A172 (cell line): ENCODE measurements at places on chromosomes 4 and X. TPM values are rescaled to one million over a fixed set of nuclear protein-coding genes. Genes with fewer than 3 reads are reported as not detected.

The NDUFA1 gene
- total RNA-seq, result 55.7 and 60.9 TPM in 2 replicates

GRCh38 chr4:84849051-84849640, 117.3 kb downstream of the WDFY3 start:
- DNase-seq, result no peak

DNA sequence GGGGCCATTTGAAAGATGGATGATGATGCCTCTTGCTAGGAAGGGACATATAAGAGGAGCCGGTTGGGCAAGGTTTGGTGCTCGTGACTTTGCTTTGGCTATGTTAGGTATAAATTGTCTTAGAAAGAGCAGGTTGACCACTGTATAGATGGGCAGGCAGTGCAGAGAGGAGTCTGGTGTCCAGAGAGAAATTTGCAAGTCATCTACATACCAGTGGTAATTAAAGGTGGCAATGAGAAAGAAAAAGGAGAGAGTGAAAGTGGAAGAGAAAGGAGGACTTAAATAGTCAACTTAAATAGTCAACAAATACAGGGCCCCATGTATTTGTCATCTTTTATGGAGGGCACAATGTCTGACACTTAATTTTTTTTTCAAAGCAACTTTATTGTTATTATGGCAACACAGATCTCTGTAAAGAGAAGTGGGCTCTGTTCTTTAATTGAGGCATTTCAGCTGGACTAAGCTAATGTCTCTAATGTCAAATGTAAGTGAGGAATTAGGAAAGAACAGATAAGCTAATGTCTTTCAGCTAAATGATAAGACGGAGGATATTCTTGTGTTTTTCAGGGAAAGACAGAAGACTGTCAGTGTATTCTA, 75.4 kb upstream of the ANXA3 start:
- DNase-seq, result no peak

DNA sequence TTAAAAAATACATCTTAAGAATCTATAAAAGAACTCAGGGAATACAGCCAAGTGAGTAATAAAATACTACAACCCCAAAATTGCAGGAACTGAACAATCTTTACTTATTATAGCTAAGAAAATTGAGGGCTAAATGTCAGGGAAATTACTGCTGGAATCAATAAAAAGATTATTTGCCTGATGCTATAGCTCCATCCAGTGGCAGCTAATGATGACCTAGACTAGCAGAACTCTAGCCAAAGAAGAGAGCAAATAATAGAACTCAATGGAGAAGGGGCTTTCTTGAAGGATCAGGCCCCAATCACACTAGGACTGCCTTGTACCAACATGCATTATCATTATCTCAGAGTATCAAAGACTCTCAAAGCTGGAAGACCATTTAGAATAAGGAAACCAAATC, 85.0 kb upstream of the FAM241A start:
- peak; percentile 36 for DNase-seq

- DNase-seq, result no peak
Measured at GRCh38 chrX:86322913-86323312, 174.7 kb downstream of the DACH2 start.

DNA sequence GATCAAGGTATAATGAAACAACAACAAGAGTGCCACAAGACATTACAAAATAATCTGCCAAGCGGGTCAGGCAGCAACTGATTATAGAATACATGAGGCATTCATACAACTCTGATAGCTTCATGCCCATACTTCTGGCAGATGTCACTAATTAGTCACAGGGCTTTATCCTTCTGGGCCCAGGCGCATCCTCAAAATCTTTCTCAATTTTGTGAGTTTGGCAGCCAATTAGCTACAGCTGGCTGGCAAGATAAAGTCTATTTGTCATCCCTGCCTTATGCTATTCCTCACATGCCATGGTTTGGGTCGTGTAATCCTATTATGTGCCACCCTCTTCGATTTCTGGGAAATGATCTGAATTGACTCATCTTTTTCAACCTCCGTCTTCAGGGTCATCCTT, 254.3 kb downstream of the PACRGL start:
- DNase-seq, result no peak

The PIR gene
- 46.9 and 61.1 TPM in 2 replicates for total RNA-seq

DNA sequence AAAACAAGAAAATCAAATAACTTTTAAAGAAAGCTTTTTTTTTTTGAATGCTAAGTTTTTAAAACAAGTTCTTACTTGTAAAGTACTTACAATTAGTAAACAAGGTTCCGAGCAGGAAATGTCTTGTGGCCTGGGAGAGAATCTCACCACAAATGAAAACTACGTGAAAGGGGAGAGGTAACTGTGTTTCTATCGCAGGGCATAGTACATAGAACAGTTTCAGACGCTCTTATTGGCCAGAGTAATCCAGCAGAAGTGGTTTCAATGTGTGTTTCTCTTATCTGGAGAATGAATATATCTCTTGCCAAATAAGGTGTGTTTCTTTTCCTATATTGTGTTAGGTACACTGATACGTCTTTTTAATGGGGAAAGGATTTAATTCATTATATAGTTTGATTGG, at the start of gene PLAC8:
PLAC8 (minus strand) TSS at position 154 of the 400 bp plus-strand sequence. CDS start 6,808 bp downstream, outside the sequence.
- DNase-seq, result no peak

- DNase-seq, result no peak
Measured at GRCh38 chr4:176090115-176090514, 24.5 kb downstream of the WDR17 start.

The SMS gene
- 423 and 528 TPM in 2 replicates for total RNA-seq

DNA sequence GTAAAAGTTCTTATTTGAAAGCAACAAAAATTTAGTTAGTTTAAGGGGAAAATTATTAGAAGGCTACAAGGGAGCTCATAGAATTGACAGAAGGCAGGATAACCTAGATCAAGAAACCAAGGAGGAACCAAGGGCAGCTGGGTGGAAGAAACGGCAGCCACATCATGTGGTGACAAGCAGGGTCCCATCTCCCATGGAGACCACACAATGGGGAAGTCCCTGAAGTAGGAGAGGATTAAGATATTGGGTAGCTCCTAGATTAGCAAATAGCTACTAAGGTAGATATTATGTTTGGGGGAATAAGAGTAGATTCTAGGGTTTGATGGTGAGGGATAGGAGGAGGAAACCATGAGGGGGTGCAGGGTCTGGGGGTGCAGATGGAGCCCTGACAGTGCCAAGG, 48.0 kb upstream of the TMEM154 start:
- no peak for DNase-seq

The KLF8 gene
- total RNA-seq, result not detected in 2 replicates

GRCh38 chrX:30196322-30196721, 19.0 kb upstream of the MAGEB2 start:
- DNase-seq, result peak; percentile 43

The GLOD5 gene
- not detected in 2 replicates for total RNA-seq

DNA sequence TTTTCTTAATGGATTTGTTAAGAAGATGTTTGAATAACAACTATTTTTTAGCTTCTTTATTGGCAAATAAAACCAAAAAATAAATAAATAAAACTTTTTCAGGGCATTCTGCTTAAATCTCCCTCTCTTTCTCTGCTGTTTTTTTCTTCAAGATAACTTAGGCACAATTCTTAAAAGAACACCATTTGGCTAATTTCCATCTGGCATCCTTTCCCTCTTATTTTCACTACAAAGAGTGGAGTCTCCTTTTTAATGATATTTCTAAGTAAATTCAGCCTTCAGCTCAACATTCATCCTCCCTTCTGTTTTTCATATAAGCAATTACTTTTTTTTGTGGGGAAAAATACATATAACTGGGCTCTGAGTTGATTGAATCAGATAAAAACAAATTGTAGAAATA, 88.1 kb downstream of the PCDH7 start:
- no peak for DNase-seq

- DNase-seq, result no peak
Measured at GRCh38 chrX:42432552-42432951, 345.4 kb downstream of the PPP1R2C start.

The GNRHR gene
- total RNA-seq, result not detected in 2 replicates

- DNase-seq, result peak; percentile 1
Measured at GRCh38 chrX:33138677-33139249, 72.6 kb downstream of the DMD start.

DNA sequence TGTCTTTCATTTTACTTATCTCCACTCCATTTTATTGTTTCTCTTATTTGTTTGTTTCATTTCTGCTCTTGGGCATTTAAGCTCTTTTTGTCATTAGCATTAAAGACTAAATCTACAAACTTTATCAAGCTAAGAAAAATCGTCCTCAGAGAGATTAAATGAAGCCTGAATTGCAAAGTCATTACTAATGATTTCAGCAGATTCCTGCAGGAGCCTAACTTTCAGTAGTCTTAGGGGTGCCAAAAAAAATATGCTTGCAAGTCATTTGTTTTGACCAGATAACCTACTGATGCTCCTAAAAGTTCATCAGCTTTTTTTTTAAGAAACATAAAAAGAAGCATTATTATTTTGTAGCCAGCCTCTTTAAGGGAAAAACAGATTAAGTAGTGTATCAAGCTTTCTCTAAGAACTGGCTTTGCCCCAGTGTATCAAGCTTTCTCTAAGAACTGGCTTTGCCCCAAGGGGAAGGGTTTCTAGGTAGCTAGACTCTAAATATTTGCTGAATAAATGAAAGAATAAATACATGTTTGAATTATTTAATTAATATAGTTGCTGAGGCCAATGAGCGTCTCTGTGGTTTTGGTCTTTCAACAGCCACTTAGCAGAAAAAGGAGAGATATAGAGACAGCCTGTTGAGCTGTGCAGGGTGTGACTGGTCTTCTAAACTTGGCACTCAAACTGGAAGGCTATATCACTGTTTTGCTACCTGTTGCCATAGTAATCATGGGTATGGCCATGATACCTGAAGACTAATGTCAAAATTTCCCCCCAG, 174.2 kb downstream of the BTC start:
- DNase-seq, result no peak

GRCh38 chr4:1809754-1810502, 16.8 kb downstream of the FGFR3 start:
- peak; percentile 34 for DNase-seq

The GUCY1B1 gene
- 3.0 and 6.1 TPM in 2 replicates for total RNA-seq

DNA sequence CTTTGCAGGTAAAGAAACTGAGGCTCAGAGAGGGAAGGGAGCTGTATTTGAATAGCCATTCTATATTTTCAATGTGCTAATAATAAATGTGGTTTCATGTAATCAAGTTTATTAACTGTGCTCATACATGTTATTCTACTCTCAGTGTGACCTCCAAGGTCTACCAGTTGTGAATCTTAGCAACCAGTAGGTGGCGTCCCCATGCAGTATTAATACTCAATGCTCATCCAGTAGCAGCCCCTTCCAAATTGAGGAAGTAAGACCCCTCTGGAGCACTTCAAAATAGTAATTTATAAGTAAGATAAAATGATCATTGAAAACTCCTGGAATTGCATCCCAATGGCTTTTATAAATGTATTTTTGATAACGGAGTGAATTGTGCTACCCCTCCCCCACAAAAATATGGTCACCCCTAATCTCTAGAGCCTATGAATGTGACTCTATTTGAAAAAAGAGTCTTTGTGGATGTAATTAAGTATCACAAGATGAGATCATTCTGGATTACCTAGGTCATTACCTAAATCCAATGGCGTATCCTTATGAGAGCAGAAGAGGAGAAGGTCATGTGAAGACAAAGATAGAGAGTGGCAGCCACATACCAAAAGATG, 20.4 kb upstream of the SEPSECS start:
- peak; percentile 38 for DNase-seq

DNA sequence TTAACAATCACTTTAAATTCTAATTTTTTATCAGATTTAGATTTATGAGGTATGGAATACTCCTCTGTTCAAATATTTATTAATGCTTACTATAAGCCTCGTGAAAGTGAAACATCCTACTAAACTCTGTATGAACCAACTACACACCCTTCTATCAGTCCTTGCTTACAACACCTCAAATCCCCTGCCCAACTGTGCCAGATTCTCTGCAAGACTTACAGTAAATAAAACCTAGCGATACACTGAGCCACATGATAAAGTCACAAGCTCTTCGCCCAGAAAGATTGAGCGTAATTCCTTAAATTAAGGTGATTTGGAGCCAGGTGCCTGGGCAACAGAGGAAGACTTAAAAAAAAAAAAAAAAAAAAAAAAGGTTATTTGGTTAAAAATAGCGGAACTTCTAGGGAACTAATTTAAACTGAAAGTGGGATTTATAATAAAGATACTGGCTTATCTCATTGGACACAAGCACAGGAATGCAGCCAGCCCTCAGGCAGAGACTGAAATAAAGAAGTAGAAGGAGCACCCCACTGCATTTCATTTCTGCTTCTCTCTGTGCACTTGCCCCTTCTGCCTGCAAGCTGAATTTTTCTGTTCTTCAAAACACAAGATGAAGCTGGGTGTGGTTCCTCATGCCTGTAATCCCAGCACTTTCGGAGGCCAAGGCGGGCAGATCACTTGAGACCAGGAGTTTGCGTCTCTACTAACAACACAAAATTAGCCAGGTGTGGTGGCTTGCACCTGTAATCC, 17.5 kb upstream of the C4orf36 start:
- no peak for DNase-seq

DNA sequence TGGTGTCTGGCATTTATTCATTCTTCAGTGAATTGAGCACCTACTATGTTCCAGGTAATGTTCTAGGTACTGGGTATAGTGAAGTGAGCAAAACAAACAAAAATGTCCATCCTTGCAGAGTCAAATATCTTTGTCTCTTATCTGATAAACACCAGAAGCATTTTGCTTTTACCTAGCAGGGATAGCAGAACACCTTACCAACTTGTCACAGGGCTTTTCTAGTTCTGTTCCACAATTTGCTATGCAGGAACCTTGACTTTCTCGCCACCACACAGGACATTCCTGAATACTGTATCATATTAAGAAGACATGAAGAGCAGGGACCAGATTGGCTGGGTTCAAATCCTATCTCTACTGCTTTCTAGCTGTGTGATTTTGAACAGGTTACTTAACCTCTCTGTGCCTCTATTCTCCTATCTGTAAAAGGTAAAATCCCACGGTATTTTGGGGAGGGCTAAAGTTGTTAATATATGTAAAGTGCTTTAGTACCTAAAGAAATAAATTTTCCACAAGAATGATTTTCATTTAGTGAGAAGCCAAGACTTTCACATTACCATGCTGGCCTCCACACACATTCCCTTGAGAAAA, 214.5 kb upstream of the S100G start:
- DNase-seq, result no peak

The JCHAIN gene
- total RNA-seq, result not detected in 2 replicates

The SSX3 gene
- not detected in 2 replicates for total RNA-seq

DNA sequence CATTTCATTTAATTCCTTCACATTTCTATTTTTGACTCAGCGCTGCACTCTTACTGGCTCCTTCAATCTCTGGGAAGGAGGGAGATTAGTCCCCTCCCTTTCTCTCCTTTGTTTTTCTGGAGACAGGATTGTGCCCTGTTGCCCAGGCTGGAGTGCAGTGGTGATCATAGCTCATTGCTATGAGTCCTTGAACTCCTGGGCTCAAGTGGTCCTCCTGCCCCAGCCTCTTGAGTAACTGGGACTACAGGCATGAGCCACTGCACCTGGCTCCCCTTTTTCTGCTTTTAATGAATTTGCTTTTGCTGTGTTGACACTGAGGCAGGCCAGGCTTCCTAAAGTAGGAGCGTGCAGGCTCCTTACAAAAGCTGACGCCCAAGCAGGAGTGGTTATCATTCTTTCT, 10.5 kb downstream of the TBC1D14 start:
- no peak for DNase-seq

DNA sequence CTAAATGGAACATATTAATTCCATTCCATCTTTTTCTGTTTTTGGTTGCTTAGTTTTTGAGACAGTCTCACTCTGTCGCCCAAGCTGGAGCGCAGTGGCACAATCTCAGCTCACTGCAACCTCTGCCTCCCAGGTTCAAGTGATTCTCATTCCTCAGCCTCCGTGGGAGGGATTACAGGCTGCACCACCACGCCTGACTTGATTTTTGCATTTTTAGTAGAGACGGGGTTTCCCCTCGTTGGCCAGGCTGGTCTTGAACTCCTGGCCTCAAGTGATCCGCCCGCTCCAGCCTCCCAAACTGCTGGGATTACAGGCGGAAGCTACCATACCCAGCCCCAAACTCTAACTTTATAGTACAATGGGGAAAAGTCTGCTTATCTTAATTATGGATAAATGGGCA, 11.2 kb downstream of the HNRNPD start:
- DNase-seq, result no peak
